ENCODE measurements at places on chromosomes 3 and 15.

DNA sequence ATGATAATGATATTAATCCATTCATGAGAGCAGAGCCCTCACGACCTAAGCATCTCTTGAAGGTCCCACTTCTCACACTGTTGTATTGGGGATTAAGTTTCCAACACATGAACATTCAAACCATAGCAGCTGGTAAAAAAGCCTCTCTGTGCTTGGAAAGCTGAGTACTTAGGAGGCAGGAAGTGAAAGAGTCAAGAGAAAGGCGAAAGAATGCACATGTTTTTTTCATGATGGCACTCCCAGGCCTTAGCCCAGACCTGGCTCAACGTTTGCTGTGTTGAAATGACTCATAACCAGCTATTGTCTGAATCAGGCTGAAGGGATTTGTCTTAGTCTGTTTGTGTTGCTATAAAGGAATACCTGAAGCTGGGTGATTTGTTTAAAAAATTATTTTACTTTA is 84.4 kb upstream of the RGMA start:
- DNase-seq, result no peak

DNA sequence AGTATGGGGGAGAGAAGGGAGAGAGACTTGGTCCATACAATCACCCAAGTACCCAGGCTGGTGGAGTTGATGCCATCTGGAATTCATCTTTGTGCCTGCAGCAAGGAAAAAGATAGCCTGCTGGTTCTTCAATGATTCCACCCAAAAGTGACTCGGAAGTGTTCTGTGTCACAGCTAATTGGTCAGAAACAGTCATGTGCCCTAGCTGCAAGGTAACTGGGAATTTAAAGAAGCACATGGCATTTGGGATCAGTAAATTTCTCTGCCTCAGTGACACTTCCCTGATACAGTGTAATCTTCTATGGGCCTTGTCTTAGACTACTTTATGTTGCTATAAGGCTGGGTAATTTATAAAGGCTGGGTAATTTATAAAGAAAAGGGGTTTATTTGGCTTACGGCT is 17.5 kb downstream of the TLNRD1 start:
- DNase-seq, result no peak

GRCh38 chr3:188516515-188516914 is 362.6 kb downstream of the LPP start:
- DNase-seq, result no peak

- no peak for DNase-seq
Measured at GRCh38 chr3:2735392-2735894, 374.7 kb downstream of the IL5RA start.

DNA sequence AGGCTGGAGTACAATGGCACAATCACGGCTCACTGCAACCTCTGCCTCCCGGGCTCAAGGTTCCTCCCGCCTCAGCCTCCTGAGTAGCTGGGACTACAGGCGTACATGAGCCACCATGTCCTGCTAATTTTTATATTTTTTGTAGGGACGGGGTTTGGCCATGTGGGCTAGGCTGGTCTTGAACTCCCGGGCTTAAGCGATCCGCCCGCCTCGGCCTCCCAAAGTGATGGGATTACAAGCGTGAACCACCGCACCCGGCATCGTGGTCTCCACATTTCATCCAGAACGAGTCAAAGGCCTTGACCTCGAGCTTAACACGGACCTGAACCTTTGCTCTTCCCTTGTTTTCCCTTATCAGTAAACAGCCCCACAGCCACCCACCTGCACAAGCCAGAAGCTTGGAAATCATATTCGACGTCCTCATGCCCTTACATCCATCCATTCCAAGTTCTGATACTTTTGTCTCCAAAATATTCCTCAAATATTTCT is 1.4 kb upstream of the PTPN23 start:
- DNase-seq, result no peak

GRCh38 chr3:189809583-189809982 is 178.4 kb downstream of the TP63 start:
- no peak for DNase-seq
